ENCODE measurements at places on chromosomes 3 and 15.
A peak's percentile ranks its signal among the peaks of the same experiment; 100 is the strongest.

GRCh38 chr3:155075200-155075599, 4.9 kb upstream of the MME start:
- DNase-seq: no peak

GRCh38 chr3:195034101-195034500, 236.9 kb downstream of the XXYLT1 start:
- DNase-seq: no peak

DNA sequence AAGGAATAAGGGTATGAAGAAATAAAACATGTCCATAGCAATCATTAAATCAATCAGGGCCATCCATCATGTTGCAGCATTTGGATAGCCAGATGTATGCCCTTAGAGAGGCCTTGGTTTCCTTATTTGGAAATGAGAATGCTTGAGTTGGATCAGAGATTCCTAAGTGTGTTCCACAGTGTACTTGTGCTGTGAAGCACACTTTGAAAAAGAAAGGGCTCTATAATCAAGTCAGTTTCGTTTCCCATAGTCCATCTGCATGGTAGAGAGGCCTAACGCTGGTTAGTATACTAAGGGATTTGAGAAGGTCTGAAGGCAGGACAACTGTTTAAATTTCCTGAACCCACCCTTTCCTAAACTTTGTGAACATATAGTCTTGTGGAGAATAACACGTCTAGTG, 30.9 kb downstream of the RBMS3 start:
- DNase-seq: no peak

- DNase-seq: no peak
Observed at GRCh38 chr15:33807665-33808064, 160.6 kb upstream of the CHRM5 start.

DNA sequence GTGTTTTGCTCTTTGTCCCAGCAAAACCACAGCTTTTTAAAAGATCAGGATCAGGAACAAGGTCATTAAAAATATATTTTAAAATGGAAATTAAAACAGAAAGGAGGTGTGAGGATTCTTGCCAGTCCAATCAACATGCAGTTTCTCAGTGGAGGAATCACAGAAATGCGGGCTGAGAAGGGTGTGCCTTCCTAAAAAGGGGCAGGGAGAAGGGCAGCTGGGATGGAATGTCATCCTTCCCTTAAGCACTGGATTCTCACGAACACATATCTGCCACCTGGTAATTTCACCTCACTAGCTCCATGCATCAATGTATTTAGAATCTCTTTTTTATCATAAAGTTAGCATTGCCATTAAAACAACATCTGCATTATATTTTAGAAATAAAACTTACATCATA, 21.4 kb downstream of the ABI3BP start:
- DNase-seq: no peak

GRCh38 chr3:60080648-60081047, 1030.8 kb upstream of the CFAP20DC start:
- DNase-seq: no peak

- DNase-seq: no peak
Observed at GRCh38 chr3:34312684-34313083, 514.3 kb downstream of the PDCD6IP start.

GRCh38 chr15:75148280-75148679, 53.4 kb upstream of the C15orf39 start:
- DNase-seq: no peak

DNA sequence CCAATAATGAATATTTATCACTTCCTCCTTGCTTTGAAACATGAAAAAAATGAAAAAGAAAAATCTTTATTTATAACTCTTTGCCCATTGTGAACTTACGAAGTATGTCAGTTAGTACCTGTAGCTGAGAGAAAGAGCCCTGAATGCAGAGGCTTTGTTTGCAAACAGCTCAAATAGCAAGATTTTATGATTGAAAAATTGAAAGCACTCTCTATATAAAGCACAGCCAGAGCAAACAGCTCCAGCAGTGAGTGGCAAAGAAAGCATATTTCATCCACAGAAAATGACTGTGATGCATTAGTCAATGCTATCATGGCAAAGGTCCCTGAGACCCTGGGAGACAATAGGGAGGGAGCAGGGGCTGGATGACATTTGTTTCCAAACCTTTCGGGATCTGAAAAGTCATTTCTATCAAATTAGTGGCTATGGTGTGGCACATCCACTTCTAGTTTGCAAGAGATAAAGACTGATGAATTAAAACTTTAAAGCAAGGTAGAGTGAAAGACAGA, 576.1 kb downstream of the OTOL1 start:
- DNase-seq: no peak

DNA sequence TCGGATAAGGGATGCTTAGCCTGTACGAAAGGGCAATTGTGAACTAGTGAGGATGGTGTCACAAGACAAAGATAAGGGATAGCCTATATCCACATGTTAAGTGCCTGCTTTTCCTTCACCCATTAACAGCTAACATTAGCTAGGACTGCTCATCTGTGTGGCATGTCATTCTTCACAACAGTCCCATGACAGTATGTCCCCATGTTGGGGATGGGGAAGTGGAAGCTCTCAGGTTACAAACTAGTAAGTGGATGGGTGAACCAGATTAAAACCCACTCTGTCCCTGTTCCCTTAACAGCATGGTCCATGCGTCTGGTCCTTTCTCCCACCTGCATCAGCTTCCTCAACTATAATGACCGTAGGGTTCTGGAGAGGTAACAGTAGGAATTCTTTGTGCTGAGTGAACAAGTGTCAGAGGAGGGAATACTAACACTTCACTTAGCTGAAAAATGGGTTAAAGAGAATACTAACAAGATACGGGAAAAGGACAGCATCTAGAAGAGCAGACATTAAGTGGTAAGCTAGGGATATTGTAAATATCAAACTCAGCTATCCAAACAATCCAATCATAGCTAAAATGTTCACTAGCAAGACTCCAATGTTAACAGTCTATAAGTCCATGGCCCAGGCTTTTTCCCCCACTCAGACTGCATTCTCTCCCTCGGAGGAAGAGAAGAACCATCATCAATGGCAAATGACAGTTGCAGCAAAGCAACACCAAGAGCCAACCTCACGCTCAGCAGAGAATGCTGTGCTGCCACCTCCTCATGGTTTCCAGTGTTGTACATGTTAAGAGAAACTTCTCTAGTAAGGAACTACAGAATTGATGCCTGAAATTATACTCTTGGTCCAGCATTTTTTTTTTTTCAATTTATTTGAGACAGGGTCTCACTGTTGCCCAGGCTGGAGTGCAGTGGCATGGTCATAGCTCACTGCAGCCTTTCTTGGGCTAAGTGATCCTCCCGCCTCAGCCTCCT, 5.0 kb downstream of the RPLP1 start:
- DNase-seq: no peak

GRCh38 chr3:166110102-166110501, 272.9 kb upstream of the BCHE start:
- DNase-seq: no peak

DNA sequence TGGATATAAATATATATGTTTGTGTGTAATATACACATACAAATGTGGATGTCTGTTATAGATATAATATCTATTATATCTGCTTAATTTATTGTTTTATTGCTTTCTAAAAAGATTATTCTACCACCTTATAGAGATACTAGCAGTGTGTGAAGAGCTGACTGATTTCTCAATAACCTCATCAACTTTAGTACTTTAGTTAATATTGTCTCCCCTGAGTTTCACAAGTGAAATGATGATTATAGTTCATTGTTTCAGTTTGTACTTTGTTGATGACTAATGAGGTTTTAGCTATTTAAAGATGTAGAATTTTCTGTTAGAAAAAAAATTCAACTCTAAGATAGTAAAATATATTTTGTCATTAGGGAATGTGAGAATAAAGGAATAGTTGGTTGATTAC, 11.4 kb downstream of the RSRC1 start:
- no peak for DNase-seq

DNA sequence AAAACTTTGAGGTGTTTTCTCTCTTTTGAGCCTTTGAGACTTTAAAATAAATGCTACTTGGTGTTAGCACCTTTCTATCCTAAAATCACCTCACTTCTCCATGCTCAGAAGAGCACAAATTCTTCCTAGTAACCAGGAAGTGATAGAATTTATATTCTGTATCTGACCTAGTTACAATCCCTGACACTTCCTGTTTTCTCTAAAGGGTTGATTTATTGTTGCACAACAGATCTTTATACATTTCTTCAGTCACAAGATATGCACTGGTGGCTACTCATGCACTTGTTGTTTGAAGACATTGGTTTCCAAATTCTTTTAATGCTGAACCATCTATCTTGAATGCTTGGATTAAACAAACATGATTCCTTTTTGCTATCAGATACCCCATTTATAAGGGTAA, 47.2 kb upstream of the CNTN3 start:
- no peak for DNase-seq

GRCh38 chr3:177350121-177350520, 152.8 kb upstream of the TBL1XR1 start:
- DNase-seq: no peak

DNA sequence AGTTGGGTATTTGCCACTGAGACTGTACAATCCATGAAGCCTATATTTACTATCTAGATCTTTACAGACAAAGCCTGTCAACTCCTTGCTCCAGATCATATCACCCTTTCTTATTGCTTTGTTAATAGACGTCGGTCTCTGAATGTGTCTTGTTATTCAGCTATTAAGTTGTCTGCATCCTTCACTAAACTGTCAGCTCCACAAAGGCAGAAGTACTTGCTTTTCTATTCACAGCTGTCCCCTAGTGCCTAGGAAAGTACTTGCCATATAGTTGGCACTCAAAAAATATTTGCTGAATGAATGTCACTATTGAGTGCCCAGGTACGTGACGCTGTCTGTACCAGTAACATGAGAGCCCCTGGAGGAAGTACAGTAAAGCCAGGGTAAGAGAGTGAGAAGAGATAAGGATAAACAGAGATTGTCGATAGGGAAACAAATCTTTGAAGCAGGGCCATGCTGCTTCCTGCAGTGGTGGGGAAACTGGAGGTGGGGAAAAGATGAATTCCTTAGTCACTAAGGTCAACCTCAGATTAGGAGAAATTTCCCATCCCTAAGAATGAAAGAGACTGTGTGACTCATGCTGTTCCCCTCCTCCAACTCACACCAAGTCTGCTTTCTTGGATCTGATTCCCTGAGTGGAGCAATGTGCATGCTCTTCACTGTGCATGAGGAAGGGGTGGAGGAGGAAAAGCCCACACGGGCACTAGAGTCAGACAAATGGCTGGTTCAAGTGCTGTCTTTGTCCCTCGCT, 36.3 kb downstream of the PRICKLE2 start:
- DNase-seq: no peak

GRCh38 chr3:31610700-31611275, 78.1 kb downstream of the STT3B start:
- peak; percentile 38 for DNase-seq

GRCh38 chr3:53748512-53749271, 97.5 kb downstream of the CHDH start:
- no peak for DNase-seq

DNA sequence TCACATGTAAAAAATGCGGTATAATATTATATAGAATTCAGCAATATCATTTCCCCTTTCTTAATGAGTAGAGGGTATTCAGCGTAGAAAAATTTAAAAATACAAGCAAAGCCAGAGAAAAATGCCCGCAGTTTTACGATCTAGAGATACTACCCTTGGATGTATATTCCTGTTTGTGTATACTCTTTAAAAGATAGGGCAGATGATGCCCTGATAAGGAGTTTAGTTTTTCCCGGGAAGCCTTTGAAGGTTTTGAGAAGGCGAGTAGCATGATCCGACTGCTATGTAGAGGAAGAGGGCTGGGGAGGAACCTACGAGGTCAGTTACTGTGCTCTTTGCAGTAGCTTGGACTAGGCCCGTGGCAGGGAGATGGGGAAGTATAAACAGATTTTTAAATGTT, 1.2 kb downstream of the YEATS2 start:
- DNase-seq: no peak

DNA sequence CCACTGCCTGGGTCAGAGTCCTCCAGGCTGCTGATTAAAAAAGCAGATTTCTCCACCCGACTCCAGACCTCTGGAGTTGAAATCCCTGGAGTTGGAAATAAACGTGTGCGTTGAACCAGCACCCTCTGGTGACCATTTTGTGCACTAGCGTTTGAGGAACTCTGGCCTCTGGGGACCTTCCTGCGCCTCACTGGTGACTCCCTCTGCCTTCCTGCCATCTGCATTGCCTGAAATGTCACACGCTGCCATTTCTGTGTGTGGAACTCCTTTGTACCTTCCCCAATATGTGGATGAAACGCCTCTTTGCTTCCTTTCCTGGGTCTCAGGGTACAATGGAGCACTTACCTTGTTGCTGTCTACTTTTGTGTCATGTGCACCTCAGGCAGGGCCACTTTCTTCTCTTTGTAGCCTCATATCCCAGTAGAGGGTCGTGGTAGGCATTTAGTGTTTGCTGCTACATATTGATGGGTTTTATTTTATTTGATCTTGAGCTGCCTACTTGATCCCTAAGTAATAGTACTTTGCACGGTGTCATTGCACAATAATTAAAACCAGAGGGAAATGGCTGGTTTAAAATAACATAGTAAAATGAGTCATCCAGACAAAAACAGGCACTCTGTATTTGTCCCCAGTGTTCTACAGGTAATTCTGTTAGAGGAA, 56.8 kb downstream of the GPR171 start:
- DNase-seq: peak; percentile 84

GRCh38 chr3:4734454-4734853, 241.3 kb downstream of the ITPR1 start:
- DNase-seq: no peak

GRCh38 chr3:170811515-170811914, 58.5 kb downstream of the RPL22L1 start:
- no peak for DNase-seq

DNA sequence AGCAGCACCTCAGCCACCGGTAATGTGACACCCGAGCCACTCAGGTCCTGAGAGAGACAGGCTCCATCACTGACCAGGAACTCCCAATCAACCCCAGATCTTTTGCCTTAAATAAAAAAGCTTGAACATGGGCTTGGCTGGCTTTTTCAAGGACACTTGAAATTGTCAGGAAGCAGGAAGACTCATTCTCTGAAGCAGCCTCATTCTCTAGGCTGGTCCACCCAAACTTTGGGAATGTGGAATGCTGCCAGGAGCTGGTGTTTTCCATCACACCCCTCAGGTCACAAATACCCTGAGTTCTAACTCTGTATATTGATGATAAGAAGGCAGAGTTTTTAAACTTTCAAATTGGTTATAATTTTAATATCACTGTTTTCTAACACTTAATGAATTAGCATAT, 17.0 kb downstream of the CXCR6 start:
- no peak for DNase-seq

GRCh38 chr3:8627201-8627940, 17.2 kb downstream of the SSUH2 start:
- no peak for DNase-seq

GRCh38 chr3:14770591-14770990, 48.2 kb upstream of the FGD5 start:
- DNase-seq: no peak

- DNase-seq: no peak
Observed at GRCh38 chr15:78550815-78551214, 10.6 kb downstream of the PSMA4 start.
